ENCODE measurements at places on chromosomes 6 and 20. TPM values are rescaled to one million over a fixed set of nuclear protein-coding genes. Genes with fewer than 3 reads are reported as not detected.

GRCh38 chr6:154841109-154841508, 107.9 kb downstream of the SCAF8 start:
- DNase-seq: no peak

DNA sequence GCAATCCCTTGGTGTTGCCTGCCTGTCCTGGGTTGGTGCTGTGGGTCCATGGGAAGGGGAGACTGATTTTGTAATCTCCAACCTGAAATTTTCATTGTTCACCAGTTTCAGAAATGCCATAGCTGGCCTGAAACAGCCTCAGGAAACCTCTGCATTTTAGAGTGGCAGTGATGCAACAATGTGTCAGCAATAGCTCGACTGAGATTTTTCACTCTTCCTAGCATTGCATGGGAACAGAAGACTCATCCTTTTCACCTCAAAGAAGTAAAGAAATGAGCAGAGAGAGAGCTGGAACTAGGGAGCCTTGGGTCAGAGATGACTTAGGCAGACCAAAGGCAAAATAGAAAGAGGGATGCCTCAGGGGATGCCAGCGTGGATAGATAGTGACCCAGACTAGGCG, 23.7 kb upstream of the TMEM14A start:
- no peak for DNase-seq

DNA sequence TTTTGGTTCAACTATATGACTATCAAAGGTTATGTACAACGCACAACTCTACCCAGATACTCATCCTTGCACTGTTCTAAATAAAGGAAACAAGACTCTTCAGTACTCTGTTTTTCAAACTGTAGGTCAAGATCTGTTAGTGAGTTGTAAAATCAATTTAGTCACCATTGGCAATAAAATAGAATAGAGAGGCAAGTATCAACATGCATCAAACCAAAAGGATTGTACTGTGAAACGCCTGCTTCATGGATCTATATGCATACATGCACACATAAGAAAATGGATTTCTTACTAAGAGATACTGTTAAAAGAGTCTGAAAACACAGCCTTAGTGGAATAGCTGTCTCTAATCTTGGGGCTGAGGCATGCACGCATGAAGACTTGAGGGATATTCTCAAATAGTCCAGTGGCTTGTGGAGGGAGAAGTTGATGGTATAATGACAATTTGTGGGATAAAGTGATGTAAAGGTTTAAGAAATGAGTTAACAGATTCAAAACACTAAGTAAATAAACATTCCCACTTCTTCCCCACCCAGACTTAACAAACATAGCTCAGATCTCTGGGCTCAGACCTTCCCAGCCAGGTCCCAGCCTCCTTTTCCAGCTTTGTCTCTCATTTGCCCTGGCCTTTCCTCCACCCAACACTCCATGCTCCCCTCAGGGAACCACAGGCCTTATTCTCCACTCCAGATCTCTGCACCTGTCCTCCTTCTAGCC, 10.7 kb upstream of the LZTS3 start:
- DNase-seq: no peak

- no peak for DNase-seq
Observed at GRCh38 chr20:22689266-22689665, 104.9 kb upstream of the FOXA2 start.

DNA sequence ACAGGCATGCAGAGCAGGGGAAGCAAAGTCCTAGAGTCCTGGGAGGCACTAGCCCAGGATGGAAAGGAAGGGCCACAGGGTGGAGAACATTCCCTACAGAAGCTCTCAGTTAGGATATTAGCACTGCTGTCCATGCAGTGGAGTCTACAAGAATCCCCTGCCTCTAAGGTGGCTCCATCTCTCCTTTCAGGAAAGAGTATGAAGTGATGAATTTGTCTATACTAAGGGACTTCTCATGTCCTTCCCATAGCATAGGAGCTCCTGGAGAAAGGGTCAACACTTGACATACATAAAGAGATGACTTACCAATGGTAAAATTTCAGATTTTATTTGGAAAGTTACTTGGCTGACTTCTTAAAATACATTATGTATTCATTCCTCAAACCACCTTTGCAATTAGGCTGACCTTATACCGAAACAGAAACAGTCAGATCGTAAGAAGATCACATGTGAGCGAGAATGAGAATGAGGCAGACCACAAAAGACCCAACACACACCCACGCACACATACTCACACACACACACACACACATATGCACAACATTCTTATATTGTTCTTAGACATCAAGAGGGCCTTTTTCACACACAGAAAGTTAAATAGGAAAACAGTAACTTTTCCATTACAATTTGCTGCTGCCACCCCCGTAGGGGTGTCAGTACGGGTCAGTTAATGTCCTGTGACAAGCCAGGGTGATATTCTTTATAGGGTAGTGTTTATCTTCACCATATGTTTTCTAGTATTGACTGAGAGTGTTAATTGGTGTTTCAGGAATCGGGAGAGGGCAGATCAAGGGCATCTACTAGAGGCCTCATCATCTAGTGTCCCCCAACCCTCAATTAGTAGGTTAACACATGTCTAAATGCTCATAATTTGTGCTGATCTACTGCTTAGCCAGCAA, 159.4 kb downstream of the FAXC start:
- DNase-seq: no peak

GRCh38 chr6:80021591-80021990, 17.1 kb downstream of the TTK start:
- DNase-seq: no peak

GRCh38 chr6:33344701-33345697, 27.5 kb upstream of the ZBTB22 start:
- DNase-seq: peak; percentile 91

GRCh38 chr6:12012558-12013306, 620 bp downstream of the HIVEP1 start:
- DNase-seq: peak; percentile 87

DNA sequence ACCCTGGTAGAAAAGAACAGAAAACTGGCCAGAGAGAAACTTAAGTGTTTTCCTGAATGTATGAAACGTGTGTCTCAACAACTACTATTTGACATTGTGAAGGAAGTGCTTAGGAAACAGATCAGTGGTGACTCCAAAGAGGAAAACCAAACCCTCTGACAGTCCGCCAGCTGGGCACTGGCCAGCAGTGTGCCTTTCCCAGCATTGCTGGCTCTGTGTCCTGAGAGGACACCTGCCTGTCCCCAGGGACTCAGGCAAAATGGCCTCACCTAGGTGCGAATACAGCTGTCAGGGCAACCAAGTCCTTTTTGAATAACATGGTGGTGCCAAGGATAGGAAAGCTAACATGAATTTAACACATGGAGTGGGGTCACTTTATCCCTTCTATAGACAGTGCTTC, 72.5 kb downstream of the NDUFAF5 start:
- DNase-seq: no peak

- no peak for DNase-seq
Observed at GRCh38 chr6:35622283-35622682, 66.4 kb downstream of the FKBP5 start.

- DNase-seq: no peak
Observed at GRCh38 chr6:11206576-11206975, 25.9 kb downstream of the NEDD9 start.

- DNase-seq: no peak
Observed at GRCh38 chr20:42340368-42340767, 722.2 kb upstream of the CHD6 start.

DNA sequence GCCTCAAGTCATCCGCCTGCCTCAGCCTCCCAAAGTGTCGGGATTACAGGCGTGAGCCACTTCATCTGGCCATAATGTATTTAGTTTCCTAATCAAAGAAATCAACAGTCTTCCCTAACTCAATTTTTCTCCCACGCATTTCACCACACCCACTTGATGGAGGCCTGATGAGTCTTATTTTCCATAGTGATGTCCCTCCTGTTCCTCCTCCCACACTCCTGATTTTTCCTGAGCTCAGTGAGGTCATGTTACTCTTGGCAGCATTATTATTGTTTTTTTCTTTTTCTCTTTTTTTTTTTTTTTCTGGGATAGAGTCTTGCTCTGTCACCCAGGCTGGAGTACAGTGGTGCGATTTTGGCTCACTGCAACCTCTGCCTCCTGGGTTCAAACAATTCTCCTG, 8.9 kb downstream of the ABRACL start:
- no peak for DNase-seq

- no peak for DNase-seq
Observed at GRCh38 chr6:108712946-108713345, 135.3 kb upstream of the ARMC2 start.

- peak; percentile 64 for DNase-seq
Observed at GRCh38 chr20:49785852-49786175, 26.8 kb upstream of the SLC9A8 start.

DNA sequence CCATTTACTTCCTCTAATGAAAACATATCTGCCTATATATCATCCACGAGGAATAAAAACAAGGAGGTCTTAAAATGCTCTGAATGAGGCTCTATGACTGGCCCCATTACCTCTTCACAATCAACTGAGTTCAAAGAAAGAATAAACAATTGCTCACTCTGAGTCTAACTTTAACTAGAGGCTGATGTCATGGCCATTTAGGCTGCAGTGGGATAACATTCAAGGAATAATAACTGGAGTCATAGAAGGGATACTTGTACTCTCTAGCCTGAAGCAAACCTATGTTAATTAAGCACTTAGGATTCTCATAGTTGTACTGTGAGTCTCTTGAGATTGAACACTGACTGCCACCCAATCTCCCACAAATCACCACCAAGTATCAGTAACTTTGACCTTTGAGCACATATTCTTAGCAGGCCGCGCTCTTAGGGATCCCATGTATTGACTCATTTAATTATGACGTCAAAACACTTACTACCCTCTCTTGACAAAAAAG, 70.2 kb downstream of the PERP start:
- DNase-seq: no peak

- no peak for DNase-seq
Observed at GRCh38 chr20:17648315-17648646, 33.8 kb downstream of the RRBP1 start.

DNA sequence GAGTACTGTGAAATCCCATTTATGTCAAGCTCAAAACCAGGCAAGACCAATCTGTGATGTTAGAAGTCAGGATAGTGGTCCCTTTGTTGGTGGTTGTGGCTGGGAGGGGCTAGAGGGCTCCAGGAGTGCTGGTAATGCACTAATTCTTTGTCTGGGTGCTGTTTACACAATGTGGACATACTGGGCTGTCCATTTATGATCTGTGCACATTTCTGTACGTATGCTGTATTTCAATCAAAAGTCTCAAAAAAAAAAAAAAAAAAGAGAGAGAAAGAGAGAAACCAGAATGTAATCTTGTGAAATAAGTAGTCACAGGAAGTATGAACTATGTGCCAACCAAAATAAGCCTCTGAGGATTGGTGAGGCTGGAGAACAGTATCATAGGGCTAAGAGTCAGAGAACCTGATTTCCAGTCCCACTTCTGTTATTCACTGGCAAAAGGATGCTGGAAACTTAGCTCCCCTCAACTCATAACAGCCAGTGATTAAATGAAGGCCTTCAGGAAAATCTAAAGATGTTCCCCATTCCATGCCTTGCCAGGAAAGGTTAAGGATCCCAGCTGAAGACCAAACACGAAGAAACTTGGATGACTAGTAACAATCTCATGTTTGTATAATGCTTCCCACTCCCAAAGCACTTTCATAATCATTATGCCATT, 19.6 kb upstream of the TRAM2 start:
- no peak for DNase-seq

- no peak for DNase-seq
Observed at GRCh38 chr6:112931832-112932231, 584.7 kb downstream of the RFPL4B start.

GRCh38 chr20:47865912-47866311, 80.6 kb upstream of the SULF2 start:
- no peak for DNase-seq

- no peak for DNase-seq
Observed at GRCh38 chr6:91079969-91080368, 493.1 kb upstream of the MAP3K7 start.

GRCh38 chr6:17418281-17419188, 25.1 kb downstream of the CAP2 start:
- DNase-seq: no peak

DNA sequence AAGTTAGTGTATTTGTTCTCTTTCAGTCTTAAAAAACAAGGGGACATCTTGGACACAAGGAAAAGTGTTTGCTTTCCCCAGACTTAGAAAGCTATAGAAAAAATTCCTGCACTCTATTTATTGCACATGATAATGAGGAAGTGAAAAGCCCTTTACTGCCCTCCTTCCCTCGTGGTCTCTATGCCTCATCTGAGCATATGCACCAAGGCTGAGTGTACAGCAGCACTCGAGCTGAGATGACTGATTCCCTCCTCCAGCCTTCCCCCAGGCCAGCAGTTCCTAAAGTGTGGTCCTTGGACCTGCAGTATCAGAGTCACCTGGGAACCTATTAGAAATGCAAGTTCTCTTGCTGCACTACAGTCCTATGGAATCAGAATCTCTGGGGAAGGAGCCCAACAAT, 14.3 kb upstream of the LAMP5 start:
- no peak for DNase-seq

ULBP1 gene
- 0.12 TPM for total RNA-seq

FAM184A gene
- 0.27 TPM for total RNA-seq

ADNP gene
- 94.8 TPM for total RNA-seq

HSPA1A gene
- total RNA-seq: 61.2 TPM

IL17A gene
- total RNA-seq: not detected

SMLR1 gene
- not detected for total RNA-seq

TCF21 gene
- total RNA-seq: not detected

KHDRBS2 gene
- 10.6 TPM for total RNA-seq

ELOVL4 gene
- 0.10 TPM for total RNA-seq

RANBP9 gene
- 39.0 TPM for total RNA-seq

HLA-DRA gene
- 2,785 TPM for total RNA-seq

TXLNB gene
- total RNA-seq: 3.3 TPM

TRPC4AP gene
- 73.2 TPM for total RNA-seq

TBP gene
- total RNA-seq: 29.5 TPM

PRND gene
- total RNA-seq: not detected

RNGTT gene
- total RNA-seq: 29.1 TPM

MBOAT1 gene
- 7.3 TPM for total RNA-seq

MACROD2 gene
- total RNA-seq: 5.3 TPM

CLDN20 gene
- total RNA-seq: not detected

Data from B cell (primary cell).